ENCODE measurements at places on chromosomes 6 and 20.

DNA sequence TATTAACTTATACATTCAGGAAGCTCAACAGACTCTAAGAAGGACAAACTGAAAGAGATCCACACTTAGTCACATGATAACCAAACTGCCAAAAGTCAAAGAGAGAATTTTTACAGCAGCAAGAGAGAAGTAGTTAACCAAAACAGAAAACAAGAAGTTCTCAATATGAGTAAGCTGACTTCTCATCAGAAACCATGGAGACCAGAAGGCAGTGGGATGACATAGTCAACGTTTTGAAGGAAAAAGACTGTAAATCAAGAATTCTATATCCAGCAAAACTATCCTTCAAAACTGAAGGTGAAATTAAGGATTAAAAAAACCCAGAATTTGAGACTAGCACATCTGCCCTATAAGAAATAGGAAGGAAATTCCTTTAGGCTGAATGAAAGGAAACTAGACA is 60.4 kb downstream of the COL19A1 start:
- DNase-seq: no peak

DNA sequence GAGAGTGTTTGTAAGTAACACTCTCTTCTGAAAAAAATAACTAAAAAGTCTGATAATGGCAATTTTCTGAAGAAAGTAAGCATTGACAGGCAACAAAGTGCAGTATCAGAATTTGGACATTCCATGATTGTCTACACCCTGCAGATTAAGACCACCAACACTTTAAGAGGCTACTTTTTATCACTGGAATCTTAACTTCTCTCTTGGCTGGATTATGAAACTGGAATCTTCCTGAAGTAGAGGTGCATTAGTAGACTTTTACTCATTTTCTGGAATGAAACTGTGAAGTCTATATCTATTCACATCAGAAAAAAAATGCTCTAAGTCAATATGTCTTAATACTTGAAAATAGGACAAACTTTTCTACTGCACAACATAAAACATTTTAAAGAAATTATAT is 547.5 kb downstream of the COL12A1 start:
- no peak for DNase-seq

- DNase-seq: no peak
Measured at GRCh38 chr6:101706576-101706975, 313.1 kb downstream of the GRIK2 start.

GRCh38 chr6:138231381-138231886 is 13.1 kb upstream of the PBOV1 start:
- DNase-seq: no peak

DNA sequence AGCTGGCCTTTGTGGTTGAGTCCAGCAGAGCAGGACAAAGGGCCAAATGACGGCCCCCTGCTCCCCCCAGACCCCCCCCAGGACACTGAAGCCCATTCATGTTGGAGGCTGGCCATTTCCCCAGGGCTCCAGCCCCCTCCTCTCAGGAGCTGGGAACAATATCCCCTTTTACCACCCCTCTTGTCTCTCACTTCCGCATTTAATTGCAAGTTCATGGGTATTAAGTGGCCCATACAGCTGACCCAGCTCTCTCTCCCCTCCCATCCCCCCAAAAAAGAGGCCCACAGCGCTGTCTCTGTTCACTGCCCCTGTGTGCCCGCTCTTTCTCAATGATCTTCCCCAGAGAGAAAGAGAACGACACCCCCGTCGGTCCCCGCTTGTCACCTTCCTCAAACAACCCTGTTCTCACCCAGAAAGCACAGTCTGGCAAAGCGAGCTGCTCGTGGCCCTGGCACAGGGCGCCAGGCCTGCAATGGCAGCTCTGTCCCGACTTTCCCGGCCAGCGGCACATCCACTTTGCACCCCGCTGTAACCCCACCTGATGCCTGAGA is 30.4 kb downstream of the PREX1 start:
- no peak for DNase-seq

DNA sequence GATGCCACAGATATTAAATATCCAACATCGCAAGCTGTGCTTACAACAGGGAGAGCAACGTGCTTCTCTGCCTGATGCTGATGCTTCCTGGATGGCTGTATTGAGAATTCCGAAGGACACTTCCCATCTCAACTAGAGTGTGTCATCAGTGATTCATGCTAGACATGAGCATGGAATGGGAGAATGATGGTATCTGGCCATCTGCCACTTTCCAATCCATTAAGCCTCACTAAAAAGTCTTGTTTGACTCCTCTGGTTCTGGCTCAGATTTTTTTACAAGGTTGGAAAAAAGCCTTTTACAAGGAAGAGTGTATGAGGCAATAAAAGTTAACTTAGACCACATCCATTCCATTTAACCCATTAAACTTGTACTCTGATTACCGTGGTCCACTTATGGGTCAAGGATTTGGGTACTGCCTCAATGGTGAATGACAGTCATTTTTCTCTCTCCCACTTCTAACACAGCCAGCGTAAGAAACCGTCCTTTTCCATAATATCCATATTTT is 265.3 kb downstream of the UST start:
- DNase-seq: no peak
